ENCODE measurements at places on chromosomes 7 and 10. TPM values are rescaled to one million over a fixed set of nuclear protein-coding genes. Genes with fewer than 3 reads are reported as not detected.

DNA sequence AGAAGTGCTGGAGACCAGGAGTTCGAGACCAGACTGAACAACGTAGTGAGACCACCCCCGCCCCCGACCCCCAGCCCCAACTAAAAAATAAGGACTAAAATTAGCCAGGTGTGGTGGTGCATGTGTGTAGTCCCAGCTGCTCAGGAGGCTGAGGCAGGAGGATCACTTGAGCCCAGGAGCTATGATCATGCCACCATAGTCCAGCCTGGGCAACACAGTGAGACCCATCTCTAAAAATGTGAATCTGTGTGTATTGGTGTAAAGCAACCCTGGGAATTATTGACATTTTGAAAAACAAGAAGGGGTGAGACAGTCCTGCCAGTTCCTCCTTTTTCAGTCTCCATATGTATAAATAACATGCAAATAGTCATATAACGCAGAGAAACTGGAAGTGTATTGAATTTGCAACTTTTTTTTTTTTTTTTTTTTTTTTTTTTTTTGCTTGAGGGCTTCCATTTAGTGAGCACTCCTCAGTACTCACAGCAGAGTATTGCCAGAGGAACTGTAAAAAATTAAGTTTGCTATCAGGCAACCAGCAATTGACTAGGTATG, 3.4 kb upstream of the ITGB1 start:
- H3K4me1 ChIP-seq: no peaks in the 10 kb centered on the region
- no peak for DNase-seq
- H3K4me3 ChIP-seq: peak overlapping the region; percentile 13
- no peaks in the 10 kb centered on the region for H3K27me3 ChIP-seq
- H3K27ac ChIP-seq: peak overlapping the region; percentile 99

DNA sequence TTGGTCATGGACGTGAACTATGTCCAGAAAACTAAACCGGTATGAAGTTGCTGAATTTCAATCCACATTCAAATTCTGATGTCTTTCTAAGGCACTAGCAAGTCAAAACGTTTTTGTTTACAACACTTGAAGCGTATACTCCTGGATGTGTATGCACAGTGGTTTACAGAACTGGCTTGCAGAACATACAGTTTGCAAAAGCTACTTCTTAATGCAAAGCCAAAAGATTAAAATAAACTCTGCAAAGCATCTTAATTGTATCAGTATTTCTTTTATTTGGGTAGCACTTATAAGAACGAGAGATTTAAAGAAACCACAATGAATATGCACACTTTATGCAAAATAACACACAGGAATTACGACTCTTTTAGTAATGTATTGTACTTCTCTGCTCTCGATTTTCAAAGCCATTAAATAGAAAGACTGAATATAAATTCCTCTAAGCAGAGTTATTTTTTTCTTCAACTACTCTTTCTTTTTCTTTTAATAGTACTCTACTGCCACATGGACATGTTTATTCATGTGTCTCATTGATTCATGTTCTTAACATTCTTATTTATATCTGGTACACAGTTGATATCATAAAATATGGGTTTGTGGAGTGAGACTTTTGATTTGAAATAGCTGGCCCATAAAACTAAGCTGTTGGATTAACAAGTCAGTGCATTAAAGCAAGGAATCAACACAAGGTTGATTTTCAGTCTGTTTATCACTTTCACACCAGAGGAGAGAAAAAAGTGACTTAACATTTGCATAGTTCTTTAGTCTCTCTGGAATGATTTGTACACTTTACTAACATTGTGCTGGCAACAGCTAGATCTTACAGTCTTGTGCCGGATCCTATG, 189.4 kb upstream of the STEAP4 start:
- DNase-seq: no peak
- no peaks in the 10 kb centered on the region for H3K27me3 ChIP-seq
- H3K4me1 ChIP-seq: no peaks in the 10 kb centered on the region

DNA sequence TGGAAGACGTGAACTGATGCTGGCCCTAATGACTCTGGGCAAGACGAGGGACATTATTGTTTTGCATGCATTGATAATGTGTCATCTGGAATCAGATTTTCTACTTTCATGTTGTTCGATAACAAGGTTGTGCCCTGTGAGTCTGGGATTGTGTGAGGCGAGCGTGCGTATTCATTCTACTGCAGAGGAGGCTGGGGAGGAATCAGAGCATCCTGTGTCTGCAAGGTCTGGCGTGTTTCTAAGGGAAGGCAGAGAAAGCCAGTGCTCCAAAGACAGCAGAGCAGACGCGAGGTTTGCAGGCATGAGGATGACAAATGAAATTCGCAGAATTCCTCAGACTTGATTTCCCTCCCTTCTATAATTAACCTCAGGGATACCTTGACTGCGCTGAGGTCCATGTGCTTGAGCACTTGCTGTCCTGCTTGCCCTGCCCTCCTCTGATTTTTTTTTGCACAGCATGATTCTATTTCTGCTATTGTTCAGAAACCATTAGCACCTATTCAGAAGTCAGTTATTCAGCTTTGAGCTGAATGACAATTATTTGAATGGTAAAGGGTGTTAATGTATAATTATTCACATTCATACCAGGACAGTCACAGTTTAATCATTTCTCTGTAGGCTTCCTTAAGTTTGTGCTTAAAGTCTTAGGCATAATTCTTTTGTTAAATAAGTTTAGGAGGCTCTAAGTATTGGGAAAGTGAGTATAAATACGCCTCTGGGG, 233.6 kb downstream of the EBF3 start:
- no peak overlapping the region for H3K4me3 ChIP-seq
- no peaks in the 10 kb centered on the region for H3K36me3 ChIP-seq
- H3K27ac ChIP-seq: no peak overlapping the region
- H3K27me3 ChIP-seq: no peaks in the 10 kb centered on the region
- no peaks in the 10 kb centered on the region for H3K4me1 ChIP-seq
- DNase-seq: no peak

GRCh38 chr7:45625067-45625466, 50.9 kb downstream of the ADCY1 start:
- H3K4me3 ChIP-seq: no peak overlapping the region
- H3K4me1 ChIP-seq: no peaks in the 10 kb centered on the region
- H3K36me3 ChIP-seq: no peaks in the 10 kb centered on the region
- no peak overlapping the region for H3K27ac ChIP-seq
- DNase-seq: no peak

DNA sequence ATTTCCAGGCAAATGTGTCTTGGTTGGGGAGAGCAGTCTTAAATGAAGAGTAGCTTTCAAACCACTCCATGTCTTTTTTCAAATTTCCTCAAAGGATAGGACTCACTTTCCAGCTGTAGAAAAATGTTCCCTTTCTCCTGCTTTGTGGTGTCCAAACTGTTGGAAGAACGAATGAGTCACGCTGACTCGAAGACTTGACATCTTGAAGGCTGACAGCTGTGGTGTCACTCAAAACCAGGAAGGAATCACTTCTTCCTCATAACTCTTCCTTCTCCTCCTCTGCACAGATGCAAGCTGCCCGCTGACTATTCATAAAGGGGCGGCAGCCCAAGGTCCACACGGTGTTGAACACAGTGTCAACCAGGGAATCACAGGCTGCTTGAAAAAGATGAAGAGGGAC, 19.2 kb downstream of the PLA2G12B start:
- no peak overlapping the region for H3K4me3 ChIP-seq
- H3K36me3 ChIP-seq: no peaks in the 10 kb centered on the region
- DNase-seq: no peak
- H3K4me1 ChIP-seq: no peaks in the 10 kb centered on the region
- H3K27ac ChIP-seq: no peak overlapping the region
- no peaks in the 10 kb centered on the region for H3K27me3 ChIP-seq

The PLXNA4 gene
- 27.1 TPM for total RNA-seq

DNA sequence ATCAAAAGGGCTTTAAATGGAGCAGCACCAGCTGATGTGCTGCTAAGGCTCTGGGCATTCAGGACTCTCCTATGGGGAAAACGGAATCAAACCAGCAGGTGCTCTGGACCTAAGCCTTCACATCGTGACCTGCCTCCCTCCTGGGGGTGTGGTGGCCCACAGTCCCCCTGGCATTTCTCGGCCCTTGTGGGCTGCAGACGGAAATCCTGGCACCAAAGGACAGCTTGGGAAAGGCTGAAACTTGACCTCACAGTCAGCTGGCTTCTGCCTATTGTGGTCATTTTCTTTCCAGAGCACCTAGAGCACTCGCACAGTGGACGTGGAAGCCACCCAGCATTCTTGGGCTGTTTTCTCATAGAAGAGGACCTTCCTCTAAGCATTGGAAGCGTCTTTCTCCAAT, 74.8 kb downstream of the TPST1 start:
- H3K27me3 ChIP-seq: no peaks in the 10 kb centered on the region
- H3K36me3 ChIP-seq: no peaks in the 10 kb centered on the region
- H3K4me3 ChIP-seq: no peak overlapping the region
- DNase-seq: no peak
- peaks cover 18% of the 10 kb centered on the region for H3K4me1 ChIP-seq

DNA sequence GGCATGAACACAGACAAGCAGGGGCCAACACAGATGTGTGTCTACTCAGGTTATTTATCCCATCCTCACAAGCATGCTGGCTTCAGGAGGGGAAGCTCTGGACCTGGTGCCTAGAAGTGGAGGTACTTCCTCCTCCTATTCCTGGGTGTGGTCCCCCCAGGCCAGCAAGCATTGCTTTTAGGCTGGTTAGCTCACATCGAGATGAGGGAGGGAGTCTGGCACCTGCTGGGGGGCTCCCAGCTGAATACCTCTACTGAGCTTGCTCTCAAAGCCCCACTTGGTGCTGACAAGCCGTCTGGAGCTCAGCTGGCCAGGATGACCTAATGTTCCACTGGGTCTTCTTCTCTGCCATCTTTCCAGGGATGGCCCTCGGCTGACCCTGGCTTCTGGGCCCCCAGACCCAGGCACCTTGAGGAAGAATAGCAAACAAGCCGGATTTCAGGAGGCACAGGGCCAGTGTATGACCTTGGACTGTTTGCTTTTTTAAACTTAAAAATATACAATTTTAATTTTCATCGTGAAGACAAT, 26.8 kb downstream of the FAM241B start:
- no peaks in the 10 kb centered on the region for H3K36me3 ChIP-seq
- H3K4me3 ChIP-seq: no peak overlapping the region
- DNase-seq: no peak
- H3K27me3 ChIP-seq: no peaks in the 10 kb centered on the region
- no peak overlapping the region for H3K27ac ChIP-seq

DNA sequence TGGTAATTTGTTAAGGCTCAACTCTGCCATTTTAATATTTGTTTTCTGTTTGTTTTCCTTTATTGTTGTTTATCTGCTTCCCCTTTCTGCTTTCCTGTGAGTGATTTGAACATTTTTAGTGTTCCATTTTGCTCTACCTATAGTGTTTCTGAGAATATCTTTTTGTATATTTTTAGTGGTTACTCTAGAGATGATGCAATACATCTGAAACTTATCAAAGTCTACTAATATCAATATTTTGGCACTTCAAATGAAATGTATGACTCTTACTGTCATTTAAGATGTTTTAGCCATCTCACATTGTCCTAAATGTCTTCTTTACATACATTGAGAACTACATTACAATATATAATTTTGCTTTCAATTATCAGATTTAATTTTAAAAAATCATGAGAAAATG, 98.9 kb downstream of the PLXDC2 start:
- peaks cover 4% of the 10 kb centered on the region for H3K4me1 ChIP-seq
- H3K36me3 ChIP-seq: no peaks in the 10 kb centered on the region
- H3K27ac ChIP-seq: no peak overlapping the region
- no peak overlapping the region for H3K4me3 ChIP-seq
- H3K27me3 ChIP-seq: no peaks in the 10 kb centered on the region

The FOXI2 gene
- not detected for total RNA-seq

GRCh38 chr10:112027731-112028280, 155.8 kb downstream of the GPAM start:
- H3K4me1 ChIP-seq: no peaks in the 10 kb centered on the region
- H3K27ac ChIP-seq: no peak overlapping the region
- no peak for DNase-seq

DNA sequence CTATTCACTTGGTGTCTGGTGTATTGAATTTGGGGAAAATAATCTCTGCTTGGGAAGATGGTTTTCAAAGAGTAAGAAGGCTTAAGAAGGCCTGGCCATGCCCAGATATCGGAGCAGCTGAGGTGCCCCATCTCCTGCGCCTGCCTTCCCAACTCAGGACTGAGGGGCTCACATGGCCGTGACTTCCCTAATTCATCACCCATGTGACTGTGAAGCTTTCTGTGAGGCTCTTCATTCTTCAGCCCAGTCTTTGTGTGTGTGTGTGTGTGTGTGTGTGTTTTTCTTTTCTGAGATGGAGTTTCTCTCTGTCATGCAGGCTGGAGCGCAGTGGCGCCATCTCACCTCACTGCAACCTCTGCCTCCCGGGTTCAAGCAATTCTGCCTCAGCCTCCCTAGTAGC, 53.2 kb downstream of the PROSER2 start:
- DNase-seq: no peak
- no peaks in the 10 kb centered on the region for H3K27me3 ChIP-seq
- H3K4me3 ChIP-seq: no peak overlapping the region
- no peaks in the 10 kb centered on the region for H3K36me3 ChIP-seq
- no peak overlapping the region for H3K27ac ChIP-seq

GRCh38 chr10:116763440-116763839, 21.1 kb upstream of the HSPA12A start:
- DNase-seq: no peak
- no peaks in the 10 kb centered on the region for H3K36me3 ChIP-seq
- no peak overlapping the region for H3K27ac ChIP-seq
- no peaks in the 10 kb centered on the region for H3K4me1 ChIP-seq

DNA sequence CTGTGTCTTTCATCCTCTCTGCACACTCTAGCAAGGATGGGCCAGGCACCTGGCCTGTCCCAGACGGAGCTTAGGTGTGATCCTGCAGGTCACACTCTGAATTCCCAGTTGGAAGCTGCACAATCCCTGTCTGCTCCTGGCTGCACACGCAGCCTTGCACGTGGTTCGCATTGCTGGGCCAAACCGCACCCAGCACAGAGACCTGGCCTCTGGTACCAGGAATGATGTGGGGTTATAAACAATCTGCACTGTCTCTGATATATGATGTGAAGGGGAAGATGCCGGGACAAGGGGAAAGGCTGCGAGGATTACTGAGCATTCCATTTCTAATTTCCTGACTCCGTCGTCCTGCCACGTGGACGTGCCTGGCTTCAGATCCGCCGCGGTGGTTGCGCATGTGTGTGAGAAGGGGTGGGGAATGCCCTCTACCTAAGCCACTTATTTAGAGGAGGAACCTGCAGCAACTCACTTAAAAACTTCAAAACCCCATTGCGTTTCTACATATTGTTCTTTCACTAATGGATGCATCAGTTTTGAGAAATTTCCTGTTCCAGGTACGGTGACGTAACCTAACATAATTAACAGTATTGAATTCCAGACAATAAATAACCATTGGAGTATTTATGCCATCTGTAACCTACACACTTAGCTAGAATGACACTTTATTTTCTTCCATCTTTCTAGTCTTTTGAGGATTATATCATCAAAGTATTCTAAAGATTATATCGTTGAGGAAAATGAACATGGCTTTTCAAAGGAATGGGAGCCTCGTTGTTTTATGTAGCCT, 559.7 kb upstream of the MGMT start:
- DNase-seq: no peak
- no peak overlapping the region for H3K27ac ChIP-seq
- no peak overlapping the region for H3K4me3 ChIP-seq
- H3K4me1 ChIP-seq: no peaks in the 10 kb centered on the region

GRCh38 chr10:35946556-35946955, 304.5 kb upstream of the FZD8 start:
- H3K27ac ChIP-seq: no peak overlapping the region
- H3K4me1 ChIP-seq: no peaks in the 10 kb centered on the region

The PRLHR gene
- not detected for total RNA-seq

- H3K27me3 ChIP-seq: no peaks in the 10 kb centered on the region
- H3K36me3 ChIP-seq: no peaks in the 10 kb centered on the region
- no peak for DNase-seq
- no peak overlapping the region for H3K4me3 ChIP-seq
These were observed 154.3 kb upstream of the LAMB4 start for GRCh38 chr7:108284349-108285002.

Data from ascending aorta (tissue), 2 donors.